DMS79 treated with DMSO at 0.1 percent for 48 hours (cell line): ENCODE measurements at places on chromosomes 13 and 19.

DNA sequence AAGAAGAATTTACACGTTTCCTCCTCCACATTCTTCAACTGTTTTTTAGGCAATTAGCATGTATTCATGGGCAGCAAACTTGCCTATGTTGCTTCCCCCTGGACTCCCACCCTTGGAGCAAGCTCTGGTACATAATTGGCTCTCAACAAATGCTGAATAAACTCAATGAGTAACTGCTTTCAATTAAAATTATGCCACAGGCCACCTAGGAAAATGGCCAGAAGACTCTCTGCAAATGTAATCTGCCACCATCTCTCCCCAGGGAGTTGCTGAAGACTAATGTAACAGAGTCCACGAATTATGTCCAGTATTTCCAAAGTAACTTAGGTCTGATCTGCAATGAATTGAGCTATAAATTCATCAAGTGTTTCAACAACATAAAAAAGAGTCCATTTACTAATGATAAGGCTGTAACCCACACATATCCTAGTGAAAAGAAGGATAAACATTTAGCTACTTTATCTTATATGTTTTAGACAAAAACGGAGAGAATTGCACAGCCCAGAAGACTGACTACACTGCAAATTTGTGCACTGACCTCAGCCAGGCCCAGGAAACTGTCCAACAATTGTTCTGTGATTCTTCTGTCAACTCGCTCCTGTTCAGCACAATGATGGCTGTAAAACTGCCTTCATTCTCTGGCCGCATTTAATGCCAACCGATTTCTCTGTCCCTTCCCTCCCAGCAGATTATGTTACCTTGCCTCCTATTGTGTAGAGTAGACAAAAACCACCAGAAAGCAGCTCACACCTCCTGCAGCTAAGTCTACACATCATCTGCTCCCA lies 808.6 kb upstream of the ARGLU1 start:
- no peak for DNase-seq

DNA sequence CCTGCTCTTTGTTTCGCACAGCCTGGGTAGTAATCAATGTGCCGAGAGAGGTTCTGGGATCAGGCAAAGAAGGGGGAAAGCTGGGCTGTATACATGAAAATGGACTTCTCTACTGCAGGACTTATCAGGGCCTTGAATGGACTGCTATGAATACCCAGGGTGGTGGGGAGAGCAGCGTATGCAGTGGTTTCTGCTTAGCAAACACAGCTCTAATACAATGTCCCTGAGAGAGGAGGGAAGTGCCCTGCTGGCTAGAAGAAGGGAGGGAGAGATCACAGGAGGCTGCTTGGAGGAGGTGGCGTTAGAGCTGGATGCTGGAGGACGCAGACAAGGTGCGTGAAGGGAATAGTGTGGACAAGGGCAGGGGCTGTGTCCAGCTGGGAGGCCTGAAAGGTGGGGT lies 116.1 kb downstream of the PTPRS start:
- DNase-seq, result no peak

DNA sequence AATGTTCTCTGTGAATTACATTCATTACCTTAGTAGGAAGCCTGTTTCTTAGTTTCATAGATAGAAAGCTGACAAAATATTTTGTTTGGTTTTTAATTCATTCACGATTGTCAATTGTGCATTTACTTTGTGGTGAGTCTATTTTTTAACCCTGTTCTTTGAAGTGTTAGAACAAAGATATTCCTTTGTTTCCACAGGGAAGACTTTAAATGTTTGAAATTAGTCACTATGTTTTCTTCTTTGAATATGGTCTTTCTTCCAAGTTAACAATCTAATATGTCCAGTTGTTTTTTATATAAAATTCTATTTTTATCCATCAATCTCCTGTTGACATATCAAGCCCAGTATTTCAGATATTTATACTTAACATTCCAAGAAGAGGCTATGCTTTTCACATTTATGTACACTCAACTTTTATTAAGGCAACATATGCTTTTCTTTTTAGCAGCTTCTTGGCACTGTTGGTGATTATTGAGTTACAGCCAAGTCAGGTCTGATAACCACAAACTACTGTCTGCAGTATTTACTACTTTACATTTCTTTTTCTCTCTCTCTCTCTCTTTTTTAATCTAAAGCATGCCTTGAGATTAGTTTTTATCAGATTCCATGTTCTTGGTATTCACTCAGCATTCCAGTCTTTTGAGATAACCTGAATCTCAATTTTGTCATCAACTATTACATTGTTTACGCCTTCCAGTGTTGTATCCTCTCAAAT lies 812.8 kb upstream of the SLC10A2 start:
- DNase-seq, result no peak

- DNase-seq, result no peak
Observed at GRCh38 chr19:47786566-47786965, 8.1 kb downstream of the SELENOW start.

- DNase-seq, result no peak
Observed at GRCh38 chr13:73995736-73996135, 138.5 kb downstream of the KLF12 start.

- DNase-seq, result peak; percentile 64
Observed at GRCh38 chr13:113937073-113937472, 36.8 kb downstream of the C13orf46 start.

DNA sequence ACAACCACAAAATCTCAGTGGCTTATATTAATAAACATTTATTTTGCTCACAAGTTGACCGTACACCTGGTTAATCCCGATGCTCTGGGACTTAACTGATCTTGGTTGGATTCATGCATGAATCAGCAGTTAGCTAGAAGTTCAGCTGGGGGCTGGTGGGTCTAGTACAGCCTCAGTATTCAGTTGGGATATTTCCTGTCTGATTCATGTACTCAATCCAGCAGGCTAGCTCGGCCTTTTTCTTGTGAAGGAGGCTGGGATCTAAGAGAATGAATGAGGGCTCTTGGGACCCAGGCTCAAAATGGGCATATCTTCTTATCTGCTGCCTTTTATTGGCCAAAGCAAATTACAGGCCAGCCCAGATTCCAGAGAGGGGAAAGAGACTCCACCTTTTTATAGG lies 178.8 kb downstream of the KCTD12 start:
- no peak for DNase-seq

- no peak for DNase-seq
Observed at GRCh38 chr19:51127755-51128154, 3.0 kb downstream of the SIGLEC9 start.

DNA sequence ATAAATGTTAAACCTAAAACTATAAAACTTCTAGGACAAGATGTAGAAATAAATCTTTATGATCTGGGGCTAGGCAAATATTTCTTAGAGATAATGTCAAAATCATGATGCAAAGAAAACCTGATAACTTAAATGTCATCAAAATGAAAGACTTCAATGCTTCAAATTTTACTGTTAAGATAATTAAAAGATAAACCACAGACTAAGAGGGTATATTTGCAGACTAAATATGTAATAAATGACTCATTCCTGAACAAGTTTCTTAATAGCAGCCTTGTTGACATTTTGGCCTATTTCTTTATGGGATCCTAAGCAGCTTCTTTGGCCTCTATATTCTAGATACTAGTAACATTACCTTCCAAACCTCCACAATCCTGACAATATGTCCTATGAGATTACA lies 2878.3 kb upstream of the PCDH20 start:
- no peak for DNase-seq

GRCh38 chr13:46675016-46675415 lies 121.9 kb downstream of the ESD start:
- DNase-seq, result peak; percentile 3

GRCh38 chr19:8255426-8256125 lies 46.4 kb downstream of the CERS4 start:
- no peak for DNase-seq

GRCh38 chr19:49875857-49876421 lies 1.2 kb downstream of the AKT1S1 start:
- peak; percentile 66 for DNase-seq

DNA sequence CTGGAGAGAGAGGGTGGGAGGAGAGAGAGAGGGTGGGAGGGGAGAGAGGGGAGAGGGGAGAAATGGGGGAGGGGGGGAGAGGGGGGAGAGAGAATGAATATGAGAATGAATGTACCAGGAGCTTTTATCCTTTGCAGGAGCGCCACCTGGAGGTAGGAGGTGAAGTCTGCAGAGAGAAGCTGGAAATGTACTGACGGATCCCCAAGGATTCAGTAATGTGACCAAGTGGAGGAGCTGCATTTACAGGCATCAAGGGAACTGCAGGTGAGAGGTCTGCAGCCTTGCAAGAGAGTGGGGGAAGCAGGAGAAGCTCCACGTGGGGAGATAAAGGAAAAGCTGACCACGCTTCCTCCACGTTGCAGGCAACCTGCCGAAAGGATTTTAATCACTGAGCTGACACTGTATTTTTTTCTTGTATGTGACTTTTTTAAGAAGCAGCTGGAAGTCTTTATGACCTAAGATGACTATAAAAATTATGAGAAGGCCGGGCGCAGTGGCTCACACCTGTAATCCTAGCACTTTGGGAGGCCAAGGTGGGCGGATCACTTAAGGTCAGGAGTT lies 33.7 kb downstream of the VSTM1 start:
- peak; percentile 31 for DNase-seq

DNA sequence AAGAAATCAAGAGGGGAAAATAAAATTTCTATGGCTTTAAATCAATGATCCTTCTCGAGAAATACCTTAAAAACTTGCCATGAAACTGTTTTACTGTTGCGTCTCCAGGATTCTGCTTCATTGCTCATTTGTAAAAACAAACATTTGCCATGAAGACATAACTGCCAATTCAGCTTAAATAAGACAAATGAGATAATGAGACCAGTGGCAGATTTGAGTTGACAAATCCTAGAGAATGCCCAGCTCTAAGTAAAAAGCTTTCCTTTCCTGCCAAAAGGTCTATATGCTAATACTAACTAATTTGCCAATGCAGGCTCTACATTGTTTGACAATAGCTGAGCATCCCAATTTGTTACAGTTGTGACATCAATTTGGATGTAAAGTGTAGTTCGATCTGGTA lies 400.5 kb upstream of the PCDH9 start:
- DNase-seq, result no peak

- no peak for DNase-seq
Observed at GRCh38 chr13:75416327-75417011, 65.5 kb downstream of the TBC1D4 start.

GRCh38 chr19:6503407-6504201 lies 1.5 kb upstream of the TUBB4A start:
- no peak for DNase-seq

GRCh38 chr13:70896136-70896535 lies 787.9 kb upstream of the KLHL1 start:
- no peak for DNase-seq

DNA sequence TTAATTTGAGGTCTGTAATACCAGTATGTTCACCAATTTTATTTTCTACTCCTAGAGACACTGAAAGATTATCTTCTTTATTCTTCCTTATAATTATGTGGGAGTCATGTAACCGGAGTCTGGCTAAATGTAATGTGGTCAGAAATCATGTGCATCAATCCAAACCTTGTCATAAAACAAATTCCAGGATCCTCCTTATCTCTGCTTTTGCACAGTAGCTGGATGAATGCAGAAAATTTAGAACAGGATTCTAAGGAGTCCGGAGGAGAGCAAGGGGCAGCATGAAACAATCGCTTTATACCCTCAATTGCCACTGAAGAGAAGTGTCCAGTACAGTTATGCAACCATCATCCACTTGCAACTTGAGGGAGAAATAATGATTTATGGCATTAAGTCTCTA lies 2674.7 kb upstream of the PCDH20 start:
- DNase-seq, result no peak

DNA sequence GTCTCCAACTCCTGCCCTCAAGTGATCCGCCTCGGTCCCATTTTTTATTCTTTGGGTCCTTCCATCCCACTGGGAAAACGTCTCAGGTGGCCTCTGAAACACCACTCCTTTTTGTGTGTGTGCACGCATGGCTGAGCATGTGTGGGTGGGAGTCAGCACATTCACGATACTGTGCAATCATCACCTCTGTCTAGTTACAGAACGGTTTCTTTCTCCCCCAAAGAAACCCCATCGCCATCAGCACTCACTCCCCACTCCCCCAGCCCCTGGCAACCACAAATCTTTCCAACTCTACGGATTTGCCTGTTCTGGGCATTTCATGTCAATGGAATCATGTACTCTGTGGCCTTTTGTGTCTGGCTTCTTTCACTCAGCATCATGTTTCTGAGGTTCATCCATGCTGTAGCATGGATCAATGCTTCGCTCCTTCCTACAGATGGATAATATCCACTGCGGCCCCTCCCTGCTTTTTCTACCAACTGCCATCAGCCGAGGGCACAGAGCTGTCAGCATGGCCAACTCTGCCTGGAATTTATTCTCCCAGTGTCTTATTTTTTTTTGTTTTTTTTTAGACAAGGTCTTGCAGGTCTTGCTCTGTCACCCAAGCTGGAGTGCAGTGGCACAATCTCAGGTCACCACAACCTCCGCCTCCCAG lies 9.7 kb downstream of the F2RL3 start:
- DNase-seq, result no peak
